ENCODE measurements at places on chromosomes 7 and 10.

- DNase-seq, result no peak
These were observed 9.8 kb downstream of the ATP6V1F start for GRCh38 chr7:128872394-128872824.

- DNase-seq, result no peak
These were observed 6.4 kb upstream of the PDCD4 start for GRCh38 chr10:110865186-110865808.

DNA sequence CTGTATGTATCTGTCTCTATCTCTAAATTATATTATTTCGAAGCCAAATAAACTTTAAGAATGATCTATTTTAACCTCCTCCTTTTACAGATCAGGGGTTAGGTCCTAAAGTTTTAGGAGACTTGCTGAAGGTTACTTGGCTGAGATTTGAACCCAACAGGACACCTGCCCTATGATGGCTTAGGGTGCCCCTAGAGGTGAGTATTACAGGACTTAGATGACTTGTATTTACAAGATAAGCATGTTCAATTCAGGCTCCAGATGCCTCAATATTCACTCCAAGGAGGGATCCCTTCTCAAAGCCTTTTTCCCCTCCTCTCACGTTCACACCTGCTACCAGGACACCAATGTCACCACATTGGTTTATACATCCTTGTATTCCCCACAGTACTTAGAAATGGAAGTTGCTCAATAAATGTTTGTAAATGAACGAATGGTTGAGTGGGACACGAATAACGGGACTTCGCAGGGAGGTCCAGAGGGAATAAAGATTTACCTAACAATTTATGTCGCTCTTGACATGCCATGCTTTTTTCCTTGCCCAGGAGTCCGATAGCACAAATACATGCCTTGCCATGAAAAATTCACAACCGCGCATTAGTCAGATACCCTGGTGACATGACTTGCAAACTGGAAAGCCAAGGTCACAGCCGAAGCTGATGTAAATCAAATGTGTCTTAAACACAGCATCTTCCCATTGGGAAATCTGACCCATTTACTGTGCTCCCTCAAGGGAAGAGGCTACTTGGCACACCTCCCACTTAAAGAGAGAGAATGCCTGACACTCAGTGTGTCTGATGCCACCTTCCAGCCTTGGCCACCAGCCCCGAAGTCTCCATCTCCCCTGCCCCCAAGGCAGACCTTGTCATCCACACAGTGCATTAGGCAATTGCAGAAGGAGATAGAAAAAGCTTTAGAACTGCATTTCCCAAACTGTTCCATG, 872.2 kb upstream of the AUTS2 start:
- DNase-seq, result no peak

DNA sequence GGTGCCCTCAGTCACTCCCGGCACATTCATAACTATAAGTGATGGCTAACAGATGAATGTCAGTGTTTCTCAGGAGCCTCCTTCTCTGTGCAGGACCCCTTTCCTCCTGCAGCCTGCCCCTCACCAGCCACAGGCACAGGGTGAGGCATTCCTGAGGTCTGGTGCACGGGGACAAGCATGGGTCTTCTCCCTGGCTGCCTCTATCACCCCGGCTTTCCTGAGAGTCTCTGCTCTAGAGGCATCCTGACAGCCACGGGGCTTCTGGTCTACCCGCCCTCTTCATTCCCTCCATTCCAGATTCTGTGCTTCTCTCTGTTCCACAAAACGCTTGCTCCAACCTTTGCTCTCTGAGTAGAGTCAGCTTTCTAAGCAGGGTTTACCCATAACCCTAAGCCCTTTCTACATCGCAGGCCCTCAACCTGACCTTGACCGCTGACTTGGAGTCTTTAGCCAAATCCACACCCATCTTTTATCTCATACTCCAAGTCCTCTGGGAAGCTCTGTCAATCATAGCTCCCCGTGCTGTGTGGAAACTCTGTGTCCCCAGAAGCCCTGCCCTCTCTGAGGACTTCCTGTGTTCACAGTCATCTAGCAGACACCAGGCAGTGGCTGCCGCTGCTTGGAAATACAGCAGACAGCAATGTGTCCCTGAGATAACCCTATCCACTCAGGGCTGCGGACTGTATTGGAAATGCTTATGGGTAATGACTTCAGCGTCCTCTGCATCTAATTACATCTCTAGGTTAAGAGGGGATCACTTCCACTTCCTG, 159.0 kb downstream of the SFMBT2 start:
- DNase-seq, result no peak

DNA sequence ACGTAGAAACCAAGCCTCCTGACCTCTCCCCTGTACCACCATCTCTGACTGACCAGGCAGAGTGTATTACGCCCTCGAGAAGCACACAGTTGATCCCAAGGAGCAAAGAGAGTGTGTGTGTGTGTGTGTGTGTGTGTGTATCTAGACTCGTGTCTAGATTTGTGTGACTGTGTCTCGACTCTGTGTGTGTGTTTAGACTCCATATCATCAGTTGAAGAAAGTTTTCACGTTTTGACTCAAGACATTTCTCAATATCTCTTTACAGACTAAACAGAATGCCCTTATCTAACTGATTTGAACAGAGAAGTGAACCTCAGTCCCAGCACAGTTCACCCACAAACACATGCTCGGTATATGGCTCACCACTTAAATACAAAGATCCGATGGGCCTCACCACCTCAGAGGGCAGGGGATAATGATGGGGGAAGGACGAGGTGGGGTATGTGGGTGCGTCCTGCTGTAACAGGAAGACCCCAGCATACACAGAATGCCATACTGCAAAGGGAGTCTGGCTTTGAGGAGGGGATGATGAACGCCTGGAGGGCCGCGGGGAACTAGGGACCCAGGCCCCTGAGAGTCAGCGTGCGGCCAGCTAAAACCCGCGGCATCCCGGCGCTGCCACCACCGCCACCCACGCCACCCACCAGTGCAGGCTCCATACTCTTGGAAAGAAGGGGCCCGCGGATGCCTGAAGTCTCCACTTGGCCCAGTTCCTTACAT, 780 bp downstream of the ALDH18A1 start:
- no peak for DNase-seq

GRCh38 chr10:61890430-61890829, 11.1 kb upstream of the ARID5B start:
- no peak for DNase-seq

DNA sequence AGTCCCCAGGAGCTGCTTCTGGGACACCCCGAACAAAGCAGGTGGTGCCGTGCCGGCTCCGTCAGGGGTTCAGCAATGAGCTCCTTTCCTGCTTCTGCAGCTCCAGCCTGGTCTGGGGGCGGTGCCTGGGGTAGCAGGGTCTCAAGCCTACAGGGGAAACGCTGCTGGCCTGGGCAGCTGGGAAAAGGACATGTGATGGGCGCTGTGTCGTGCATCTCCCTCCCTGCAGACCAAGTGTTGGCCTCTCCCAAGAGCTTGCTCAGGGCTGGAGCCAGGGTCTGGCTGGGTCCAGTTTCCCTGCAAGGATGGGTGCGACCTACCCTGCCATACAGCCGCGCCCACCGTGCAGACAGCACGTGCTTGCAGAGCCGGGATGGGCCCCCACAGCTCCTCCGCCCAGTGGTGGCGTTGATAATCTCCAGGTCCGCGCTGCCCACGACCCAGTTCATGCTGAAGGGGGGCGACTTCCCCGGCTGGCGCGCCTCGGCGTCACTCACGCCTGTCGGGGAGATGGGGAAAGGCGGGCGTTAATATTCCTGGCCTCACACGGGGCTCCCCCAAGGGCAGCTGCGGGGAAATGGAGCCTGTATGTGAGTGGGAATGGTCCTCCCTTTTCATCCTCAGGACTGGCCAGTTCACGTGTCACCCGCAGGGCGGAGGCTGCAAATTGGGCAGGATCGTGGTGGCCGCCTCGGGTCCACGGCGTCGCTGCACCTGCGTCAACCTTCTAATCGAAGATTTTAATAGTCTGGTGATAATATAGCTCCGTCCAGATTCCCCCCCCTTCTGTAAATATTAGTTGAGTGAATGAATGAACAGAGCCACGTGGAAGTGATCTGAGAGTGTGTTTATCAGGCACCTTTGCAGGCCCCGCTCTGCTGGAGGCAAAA, 128.6 kb downstream of the WDR37 start:
- DNase-seq, result no peak

DNA sequence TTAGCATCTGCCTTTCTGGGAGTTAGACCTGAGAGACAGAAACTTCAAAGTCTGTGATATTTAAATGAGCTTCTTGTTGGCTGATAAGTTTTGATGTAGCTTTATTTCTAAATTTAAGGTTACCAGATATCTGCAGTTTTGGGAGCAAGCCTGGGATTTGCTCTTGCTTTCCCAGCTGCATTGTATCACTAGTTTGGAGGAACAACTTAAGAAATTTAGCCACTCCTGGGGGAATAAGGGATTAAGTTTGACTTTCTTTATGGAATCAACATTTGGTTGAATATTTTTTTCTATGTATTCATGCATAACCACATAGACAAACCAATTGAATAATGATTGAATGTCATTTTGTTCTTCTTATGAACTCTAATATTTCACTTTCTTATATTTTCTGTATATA, 178.6 kb downstream of the POLR1F start:
- DNase-seq, result no peak

DNA sequence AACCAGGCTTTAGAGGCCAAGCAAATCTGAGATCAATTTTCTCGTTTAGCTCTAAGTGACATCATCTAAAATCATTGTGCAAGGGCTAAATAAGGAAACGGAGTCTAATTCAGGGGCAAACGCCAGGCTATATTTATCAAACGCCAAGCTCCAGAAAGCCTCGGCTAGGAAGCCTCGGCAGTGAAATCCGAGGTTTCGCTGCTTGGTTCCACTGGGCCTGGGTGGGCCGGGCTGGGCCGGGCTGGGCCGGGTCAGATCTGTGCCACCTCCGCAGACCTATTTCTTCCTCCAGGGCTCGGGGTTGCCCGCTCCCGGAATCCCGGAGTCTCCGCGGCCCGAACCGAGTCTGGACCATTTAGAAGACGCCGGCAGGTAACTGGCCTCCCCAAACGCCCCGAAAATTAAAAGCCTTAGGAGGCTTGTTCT, 459 bp upstream of the FEZF1 start:
- no peak for DNase-seq

GRCh38 chr10:46520381-46520780, 36.1 kb downstream of the GPRIN2 start:
- DNase-seq, result no peak

DNA sequence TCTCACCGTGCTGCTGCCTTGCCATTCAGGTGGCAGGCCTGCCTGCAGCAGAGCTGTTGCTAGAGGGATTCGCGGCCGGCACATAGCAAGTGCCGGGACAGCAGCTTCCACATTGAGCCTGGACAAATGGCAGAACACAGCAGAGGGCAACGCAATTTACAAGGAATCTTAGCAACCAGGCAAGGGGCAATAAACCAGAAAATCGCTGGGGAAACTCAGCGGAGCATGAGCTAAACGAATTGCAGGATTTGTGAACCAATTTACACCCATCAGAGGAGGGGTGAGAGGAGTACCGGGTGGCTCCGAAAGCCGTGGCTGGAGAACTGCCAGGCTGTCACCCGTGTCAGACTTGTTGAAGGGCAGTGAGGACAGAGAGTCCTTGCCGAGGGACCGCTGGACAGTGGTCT, 58.6 kb upstream of the LOXL4 start:
- no peak for DNase-seq

Measured in stimulated activated CD8-positive, alpha-beta memory T cell treated with anti-CD3 and anti-CD28 coated beads, Interleukin-7, amount 100 ng/mL, for 4 hours (primary cell).